IMR-90 (cell line): ENCODE measurements at places on chromosomes 2 and 18. TPM values are rescaled to one million over a fixed set of nuclear protein-coding genes. Genes with fewer than 3 reads are reported as not detected.

METTL5 gene
- total RNA-seq, result 49.8 and 81.9 TPM in 2 replicates

AMER3 gene
- total RNA-seq, result not detected in 2 replicates

- no peaks in the 10 kb centered on the region for H3K36me3 ChIP-seq
- DNase-seq, result no peak
- H3K4me1 ChIP-seq, result no peaks in the 10 kb centered on the region
- no peaks in the 10 kb centered on the region; the same call in 1 of the 2 replicates for H3K27me3 ChIP-seq
- no peak overlapping the region for H3K4me3 ChIP-seq
These were observed 16.1 kb upstream of the TAF4B start for GRCh38 chr18:26210147-26210546.

COL6A3 gene
- 1,501 and 1,855 TPM in 2 replicates for total RNA-seq

GRCh38 chr2:197028230-197028629 is 101.7 kb upstream of the PGAP1 start:
- H3K27ac ChIP-seq, result no peak overlapping the region
- DNase-seq, result peak; percentile 84
- H3K27me3 ChIP-seq, result no peaks in the 10 kb centered on the region
- no peak overlapping the region for H3K4me3 ChIP-seq
- peaks cover 5% of the 10 kb centered on the region for H3K4me1 ChIP-seq

GRCh38 chr2:28747714-28748113 is 3.9 kb upstream of the PPP1CB start:
- no peak for DNase-seq
- no peak overlapping the region for H3K4me3 ChIP-seq
- no peaks in the 10 kb centered on the region for H3K36me3 ChIP-seq
- H3K27me3 ChIP-seq, result no peaks in the 10 kb centered on the region
- peaks cover 4% of the 10 kb centered on the region; the same call in 1 of the 2 replicates for H3K4me1 ChIP-seq

DNA sequence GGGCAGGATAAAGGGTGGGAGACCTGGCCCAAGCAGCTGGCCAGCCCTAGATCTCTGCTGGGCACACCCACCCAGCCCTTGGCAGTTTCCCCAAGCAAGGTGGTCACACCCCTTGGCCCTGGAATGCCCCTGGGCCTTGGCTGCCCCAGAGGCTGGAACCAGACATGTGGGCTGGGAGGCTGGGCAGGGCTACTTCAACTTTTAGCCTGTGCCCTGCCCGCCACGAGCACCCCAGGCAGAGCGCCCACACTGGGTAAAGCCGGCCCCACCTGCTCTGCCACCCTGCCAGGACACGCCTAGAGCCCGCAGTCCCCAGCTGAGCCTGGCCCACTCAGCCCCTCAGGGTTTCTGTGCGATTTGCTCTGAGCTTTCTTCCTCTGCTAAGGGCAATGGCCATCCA is 119.7 kb upstream of the SMAD2 start:
- H3K4me3 ChIP-seq, result no peak overlapping the region
- no peak for DNase-seq
- H3K36me3 ChIP-seq, result no peaks in the 10 kb centered on the region
- no peak overlapping the region for H3K27ac ChIP-seq
- no peaks in the 10 kb centered on the region for H3K4me1 ChIP-seq

DNA sequence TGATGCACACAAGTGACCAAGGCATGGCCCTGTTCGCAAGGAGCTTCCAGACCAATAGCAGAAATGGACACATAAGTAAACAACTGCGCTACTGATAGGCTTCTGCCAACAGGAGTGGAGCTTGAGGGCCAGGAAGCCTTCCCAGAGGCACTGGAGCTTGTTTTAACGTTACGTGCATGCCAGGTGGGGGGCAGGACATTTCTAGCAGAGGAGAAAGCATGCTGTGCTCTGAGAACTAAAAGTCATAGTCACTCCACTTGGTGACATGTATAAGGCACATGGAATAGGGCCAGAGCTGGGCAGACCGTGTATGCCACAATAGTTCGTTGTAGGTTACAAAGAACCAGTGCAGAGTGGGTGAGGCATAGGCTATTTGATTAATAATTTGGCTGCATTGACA is 184.2 kb downstream of the NEDD4L start:
- no peak for DNase-seq
- H3K4me3 ChIP-seq, result no peak overlapping the region
- H3K4me1 ChIP-seq, result peaks cover 11% of the 10 kb centered on the region

- peaks cover 7% of the 10 kb centered on the region for H3K4me1 ChIP-seq
- peak; percentile 68 for DNase-seq
- peak overlapping the region; percentile 36; the same call in 1 of the 2 replicates for H3K4me3 ChIP-seq
- H3K36me3 ChIP-seq, result no peaks in the 10 kb centered on the region
These were observed 3.2 kb downstream of the STK17B start for GRCh38 chr2:196168181-196168580.

- H3K27me3 ChIP-seq, result no peaks in the 10 kb centered on the region
- DNase-seq, result peak; percentile 4
- H3K36me3 ChIP-seq, result no peaks in the 10 kb centered on the region
These were observed 351.7 kb downstream of the RAD51AP2 start for GRCh38 chr2:17166506-17166905.

DNA sequence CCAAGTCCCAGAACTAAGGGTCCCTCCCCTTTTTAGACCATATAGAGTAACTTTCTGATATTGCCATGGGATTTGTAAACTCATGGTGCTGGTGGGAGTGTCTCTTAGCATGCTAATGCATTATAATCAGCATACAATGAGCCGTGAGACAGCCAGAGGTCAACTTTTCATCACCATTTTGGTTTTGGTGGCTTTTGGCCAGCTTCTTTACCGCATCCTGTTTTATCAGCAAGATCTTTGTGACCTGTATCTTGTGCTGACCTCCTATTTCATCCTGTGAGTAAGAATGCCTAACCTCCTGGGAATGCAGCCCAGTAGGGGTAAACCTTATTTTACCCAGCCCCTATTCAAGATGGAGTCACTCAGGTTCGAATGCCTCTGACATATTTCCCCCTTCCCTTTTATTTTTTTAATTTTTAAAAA is 148.2 kb downstream of the PHLPP1 start:
- H3K4me1 ChIP-seq, result no peaks in the 10 kb centered on the region
- DNase-seq, result peak; percentile 65
- H3K27ac ChIP-seq, result no peak overlapping the region

SLC9A2 gene
- not detected in 2 replicates for total RNA-seq
